ENCODE measurements at places on chromosomes 4 and X.

GRCh38 chr4:98929341-98930267, 671 bp upstream of the EIF4E start:
- DNase-seq = peak; percentile 67

DNA sequence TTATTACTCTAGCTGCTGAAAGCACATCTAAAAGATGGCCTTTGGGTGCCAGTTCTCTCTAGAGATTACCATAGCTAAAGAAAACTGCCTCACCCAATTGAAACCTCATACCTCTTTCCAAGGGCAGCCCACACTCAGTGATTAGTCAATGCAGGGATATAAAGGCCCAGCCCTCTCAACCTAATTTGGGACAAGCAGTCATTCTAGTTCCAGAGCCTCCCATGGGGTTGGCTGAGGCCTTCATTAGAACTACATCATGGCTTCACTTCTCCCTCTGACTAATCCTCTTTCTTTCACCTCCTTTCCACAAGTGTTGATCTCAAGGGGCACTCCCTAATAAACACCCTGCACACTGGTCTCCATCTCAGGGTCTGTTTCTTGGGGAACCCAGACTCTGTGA, 38.5 kb upstream of the C1GALT1C1 start:
- no peak for DNase-seq

GRCh38 chr4:44438687-44439086, 9.9 kb downstream of the KCTD8 start:
- no peak for DNase-seq

GRCh38 chrX:75655627-75656026, 129.4 kb downstream of the MAGEE2 start:
- DNase-seq = no peak

- no peak for DNase-seq
Observed at GRCh38 chrX:24285082-24285481, 28.8 kb downstream of the SUPT20HL2 start.

All from activated CD4-positive, alpha-beta T cell treated with anti-CD3 and anti-CD28 coated beads for 48 hours (primary cell).